T-cell (primary cell): ENCODE measurements at places on chromosomes 16 and 17.

- DNase-seq: no peak
These were observed 1.0 kb downstream of the SPAG5 start for GRCh38 chr17:28597606-28598383.

- DNase-seq: no peak
These were observed 35.7 kb upstream of the GSG1L start for GRCh38 chr16:28098959-28099945.

DNA sequence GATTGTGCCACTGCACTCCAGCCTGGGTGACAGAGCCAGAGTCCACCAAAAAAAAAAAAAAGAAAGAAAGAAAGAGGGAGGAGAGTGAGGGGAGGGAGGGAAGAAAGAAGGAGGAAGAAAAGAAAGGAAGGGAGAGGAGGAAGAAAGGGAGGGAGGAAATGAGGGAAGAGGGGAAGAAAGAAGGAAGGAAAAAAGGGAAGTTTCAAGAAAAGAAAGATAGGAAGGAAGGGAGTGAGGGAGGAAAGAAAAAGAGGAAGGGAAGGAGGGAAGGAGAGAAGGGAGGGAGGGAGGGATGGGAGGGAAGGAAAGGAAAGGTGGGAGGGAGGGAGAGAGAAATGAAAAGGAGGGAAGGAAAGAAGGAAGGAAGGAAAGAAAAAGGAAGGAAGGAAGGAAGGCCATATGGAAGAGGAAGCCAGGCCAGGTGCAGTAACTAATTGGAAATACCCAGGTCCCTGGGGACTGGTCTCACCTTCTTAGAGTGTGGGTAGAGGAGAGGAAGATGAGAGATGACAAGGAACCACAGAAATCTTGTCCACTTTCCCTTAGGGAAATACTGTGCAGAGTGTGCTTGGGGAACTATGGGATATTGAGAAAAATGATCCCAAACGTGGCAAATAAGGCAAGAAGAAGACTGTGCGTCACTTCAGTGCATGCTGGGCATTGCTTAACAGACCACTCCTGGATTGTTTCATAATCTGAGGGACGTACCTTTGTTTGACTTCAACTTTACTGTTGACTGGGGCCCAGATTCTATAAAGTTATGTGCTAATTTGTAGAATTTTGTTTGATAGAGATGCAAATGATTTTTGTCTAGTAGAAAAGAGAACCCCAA, 15.1 kb upstream of the CSNK2A2 start:
- no peak for DNase-seq

GRCh38 chr17:62675260-62675659, 47.8 kb downstream of the MRC2 start:
- DNase-seq: no peak

- DNase-seq: no peak
These were observed 25.6 kb downstream of the PMP22 start for GRCh38 chr17:15239491-15239890.

- no peak for DNase-seq
These were observed 316.3 kb downstream of the SEC14L1 start for GRCh38 chr17:77456951-77457548.

DNA sequence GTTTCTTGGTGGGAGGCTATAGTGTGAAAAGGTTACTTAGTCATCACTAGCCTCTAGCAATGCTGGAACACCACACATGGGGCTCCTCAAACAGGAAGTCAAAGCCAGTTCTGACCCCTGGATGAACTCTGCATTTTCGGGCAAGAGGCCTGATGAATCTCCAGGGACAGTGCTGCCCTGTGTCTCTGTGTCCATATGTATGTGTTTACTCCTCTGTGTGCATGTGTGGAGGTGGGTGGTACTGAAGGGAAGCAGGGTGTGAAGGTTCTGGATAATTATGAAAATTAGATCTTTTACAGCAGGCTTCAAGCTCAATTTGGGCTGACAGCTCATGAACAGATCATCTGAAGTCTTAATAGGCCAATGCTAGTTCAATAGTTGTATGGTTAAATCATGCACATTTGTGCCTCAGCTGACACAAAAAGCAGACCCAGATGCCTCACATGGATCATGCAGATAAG, 133.6 kb downstream of the SNX11 start:
- no peak for DNase-seq

GRCh38 chr16:4101421-4102219, 14.6 kb downstream of the ADCY9 start:
- no peak for DNase-seq

GRCh38 chr17:17191961-17192381, 14.2 kb downstream of the PLD6 start:
- no peak for DNase-seq

- DNase-seq: peak; percentile 90
These were observed 28.7 kb upstream of the FASN start for GRCh38 chr17:82126556-82127314.

GRCh38 chr17:50117202-50118051, 12.5 kb downstream of the SAMD14 start:
- peak; percentile 46 for DNase-seq

GRCh38 chr16:80518436-80518835, 22.4 kb upstream of the DYNLRB2 start:
- DNase-seq: peak; percentile 3
